Stimulated activated CD8-positive, alpha-beta memory T cell treated with anti-CD3 and anti-CD28 coated beads, Interleukin-7, amount 100 ng/mL, for 1 hour (primary cell): ENCODE measurements at places on chromosomes 7 and 10.

DNA sequence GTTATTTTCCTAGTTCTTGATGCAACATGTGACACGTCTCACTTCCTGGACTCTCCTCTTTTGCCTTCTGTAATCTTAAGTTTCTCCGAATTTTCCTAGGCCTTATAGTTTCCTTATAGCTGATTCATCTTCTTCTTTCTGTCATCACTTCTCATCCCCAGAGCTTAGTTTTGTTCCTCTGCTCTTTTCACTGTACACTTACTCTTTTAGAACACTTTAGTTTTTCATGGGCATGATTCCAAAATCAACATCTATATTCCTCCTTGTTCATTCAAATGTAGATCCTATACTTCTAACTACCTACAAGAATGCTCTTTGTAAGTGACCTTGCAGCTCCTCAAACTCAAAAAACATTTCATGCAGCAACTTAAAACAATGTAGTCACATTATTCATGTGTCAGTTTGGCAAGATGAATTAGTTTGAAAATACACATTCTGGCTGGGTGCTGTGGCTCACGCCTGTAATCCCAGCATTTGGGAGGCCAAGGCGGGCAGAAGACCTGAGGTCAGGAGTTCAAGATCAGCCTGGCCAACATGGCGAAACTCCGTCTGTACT is 13.1 kb upstream of the SLC26A3 start:
- DNase-seq: no peak

- DNase-seq: no peak
Observed at GRCh38 chr7:32069116-32069650, 1.0 kb downstream of the PDE1C start.

DNA sequence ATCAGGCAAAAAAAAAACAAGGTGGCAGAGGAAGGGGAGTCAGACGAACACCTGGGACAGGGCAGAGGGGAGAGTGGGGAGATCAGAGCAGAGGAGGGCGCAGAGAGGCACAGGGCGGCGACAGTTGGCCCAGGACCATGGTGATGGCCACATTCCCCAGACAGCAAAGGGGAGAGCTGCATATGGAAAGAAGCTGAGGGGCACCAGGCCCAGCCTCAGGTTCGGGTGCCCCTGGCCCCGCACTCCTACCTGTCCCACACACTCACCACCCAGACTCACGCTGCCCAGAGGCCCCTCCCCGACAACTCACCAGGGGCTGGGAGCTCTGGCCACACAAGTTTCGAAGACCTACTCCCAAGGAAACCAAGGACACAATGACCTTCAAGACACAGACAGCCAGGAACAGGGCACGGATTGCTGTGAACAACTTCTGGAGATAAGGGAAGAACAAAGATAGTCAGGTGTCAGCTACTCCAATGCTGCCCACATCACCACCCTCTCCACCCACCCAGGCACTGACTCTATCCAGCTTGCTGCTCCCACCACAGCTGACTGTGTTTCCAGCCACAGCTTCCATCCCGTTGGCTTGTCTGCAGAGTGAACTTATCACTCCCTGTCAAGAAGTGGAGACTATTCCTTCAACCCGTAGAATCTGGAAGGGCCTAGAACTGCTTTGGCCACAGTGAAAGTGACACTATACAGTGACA is 8.3 kb downstream of the TMEM176B start:
- DNase-seq: no peak

DNA sequence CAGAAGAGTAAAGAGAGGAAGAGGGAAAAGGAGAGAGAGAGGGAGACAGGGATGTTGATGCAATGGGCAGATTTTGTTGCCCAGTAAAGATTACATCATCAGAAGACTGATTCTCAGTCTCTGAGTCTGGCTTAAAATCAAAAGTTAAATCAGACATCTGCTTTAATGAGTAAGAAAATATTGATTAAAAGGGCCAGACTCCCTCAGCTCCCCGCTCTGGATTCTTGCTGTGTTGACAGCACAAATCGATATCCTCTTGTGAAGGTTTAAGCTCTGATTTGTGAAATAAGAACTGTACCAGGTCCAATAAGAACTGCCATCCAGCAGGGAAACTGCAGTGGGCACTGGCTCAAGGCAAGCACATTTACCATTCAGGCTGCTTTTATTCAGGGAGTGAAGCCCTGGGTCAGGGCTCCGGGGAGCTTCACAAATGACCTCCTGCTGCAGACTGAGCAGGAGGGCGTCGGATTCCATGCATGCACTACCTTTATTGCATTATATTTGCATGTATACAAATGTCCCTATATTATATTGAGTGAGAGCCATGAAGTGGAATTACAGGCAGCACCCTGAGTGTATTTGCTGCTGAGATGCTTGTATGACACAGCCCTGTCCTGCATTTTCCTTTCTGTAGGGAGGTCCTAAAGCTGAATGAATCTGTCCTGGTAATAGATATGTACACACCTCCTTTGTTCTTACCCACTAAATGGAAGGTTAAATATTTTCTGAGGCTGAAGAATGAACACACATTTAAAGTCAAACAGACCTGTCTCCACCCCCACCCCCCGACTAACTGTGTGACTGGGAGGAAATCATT is 401.5 kb downstream of the REEP3 start:
- DNase-seq: no peak

GRCh38 chr7:53191191-53191695 is 155.8 kb downstream of the POM121L12 start:
- no peak for DNase-seq
